ENCODE measurements at places on chromosomes 5 and 9. TPM values are rescaled to one million over a fixed set of nuclear protein-coding genes. Genes with fewer than 3 reads are reported as not detected.

The PCDHB16 gene
- 5.0 TPM for total RNA-seq

The CDO1 gene
- total RNA-seq = 21.4 TPM

The MAMDC2 gene
- 167 TPM for total RNA-seq

The ARSI gene
- 3.0 TPM for total RNA-seq

The LRRC70 gene
- 3.8 TPM for total RNA-seq

The MLLT3 gene
- total RNA-seq = 27.1 TPM

The FOXD4L6 gene
- total RNA-seq = not detected

The NXNL2 gene
- not detected for total RNA-seq

The TTC16 gene
- total RNA-seq = not detected

The PRLR gene
- 1.9 TPM for total RNA-seq

The BTNL9 gene
- 9.2 TPM for total RNA-seq

The CARTPT gene
- 8.4 TPM for total RNA-seq

The GPRIN1 gene
- 0.33 TPM for total RNA-seq

The SPINK4 gene
- not detected for total RNA-seq

The SLC6A3 gene
- total RNA-seq = not detected

The GFI1B gene
- total RNA-seq = not detected

The LCN15 gene
- total RNA-seq = not detected

The PIP5K1B gene
- 23.3 TPM for total RNA-seq

The LRRC19 gene
- not detected for total RNA-seq

The TRAF2 gene
- 4.3 TPM for total RNA-seq

The SLC6A7 gene
- total RNA-seq = not detected

The SLC28A3 gene
- total RNA-seq = not detected

The RGS7BP gene
- 4.8 TPM for total RNA-seq

The TPPP gene
- total RNA-seq = 7.1 TPM

The SNCAIP gene
- 4.3 TPM for total RNA-seq

The PCYOX1L gene
- 2.5 TPM for total RNA-seq

The UAP1L1 gene
- total RNA-seq = 5.7 TPM

The C5orf58 gene
- total RNA-seq = not detected

The SURF4 gene
- total RNA-seq = 85.6 TPM

The OR1J2 gene
- total RNA-seq = not detected

The LTC4S gene
- total RNA-seq = 5.7 TPM

The SLC34A1 gene
- total RNA-seq = not detected

The IL13 gene
- total RNA-seq = not detected

The STPG3 gene
- not detected for total RNA-seq

The C9orf152 gene
- total RNA-seq = not detected

The GMCL2 gene
- not detected for total RNA-seq
